ENCODE measurements at places on chromosomes 1 and 21.
A peak's percentile ranks its signal among the peaks of the same experiment; 100 is the strongest.

GRCh38 chr1:22676916-22677583 is 24.0 kb downstream of the C1QB start:
- no peak for DNase-seq

- DNase-seq: no peak
Observed at GRCh38 chr1:70486676-70487458, 75.8 kb downstream of the CTH start.

GRCh38 chr1:161738627-161739287 is 10.8 kb upstream of the DUSP12 start:
- DNase-seq: peak; percentile 32

DNA sequence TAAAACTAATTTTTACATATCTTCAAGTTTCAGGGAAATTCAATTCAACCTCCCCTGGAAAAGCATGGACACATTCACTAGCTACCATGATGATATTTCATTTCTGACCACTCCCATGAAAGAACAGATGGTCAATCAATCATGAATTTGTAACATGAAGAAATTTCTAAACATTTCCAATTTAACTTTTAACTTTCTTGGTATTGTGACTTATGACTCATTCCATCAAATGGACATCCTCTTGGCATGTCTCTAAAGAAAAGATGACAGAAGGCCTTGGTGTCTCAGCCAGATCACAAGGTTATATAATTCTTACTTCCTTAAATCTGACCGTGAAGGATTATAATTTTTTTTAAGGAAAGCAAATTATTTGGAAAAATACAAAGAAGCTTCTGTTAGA is 10.5 kb upstream of the MCOLN3 start:
- no peak for DNase-seq

- no peak for DNase-seq
Observed at GRCh38 chr21:39952265-39952664, 85.0 kb downstream of the PCP4 start.

- no peak for DNase-seq
Observed at GRCh38 chr1:217627431-217627830, 3.5 kb downstream of the GPATCH2 start.

DNA sequence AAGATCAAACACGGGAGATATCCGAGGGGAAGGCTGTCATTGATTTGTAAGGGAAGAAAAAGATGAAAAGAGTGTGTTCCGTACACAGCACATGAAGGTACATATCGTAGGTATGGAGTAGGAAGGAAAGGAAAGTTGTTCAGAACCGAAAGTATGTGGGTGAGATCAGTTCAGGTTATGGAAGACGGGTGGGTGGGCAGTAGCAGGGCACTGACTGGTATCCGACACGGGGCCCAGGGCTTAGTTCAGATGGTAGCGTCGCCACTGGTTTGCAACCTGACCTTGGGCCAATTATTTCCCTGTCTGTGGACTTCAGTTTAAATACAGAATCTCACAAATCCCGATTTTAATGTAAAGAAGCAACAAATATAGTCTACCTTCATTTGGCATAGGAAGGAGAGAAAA is 27.8 kb upstream of the A3GALT2 start:
- no peak for DNase-seq

GRCh38 chr1:163071405-163072255 is 2.5 kb downstream of the RGS4 start:
- DNase-seq: no peak

DNA sequence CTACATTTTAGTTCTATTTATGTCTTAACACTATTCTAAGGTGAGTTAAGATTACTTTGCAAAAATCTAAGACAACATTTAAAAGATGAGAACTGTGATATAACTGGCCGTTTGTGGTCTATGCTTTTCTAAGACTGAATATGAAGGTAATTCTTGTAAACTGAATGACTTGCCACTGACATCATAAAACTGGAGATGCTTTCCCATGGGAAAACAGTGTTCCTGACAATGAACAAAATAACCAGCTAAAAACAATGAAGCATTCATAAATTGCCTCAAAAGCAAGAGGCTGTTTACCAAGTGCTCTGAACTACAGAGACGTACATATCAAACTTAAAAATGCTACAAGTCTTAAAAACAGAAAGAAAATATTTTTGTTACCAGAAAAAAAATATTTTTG is 54.7 kb downstream of the APP start:
- no peak for DNase-seq

DNA sequence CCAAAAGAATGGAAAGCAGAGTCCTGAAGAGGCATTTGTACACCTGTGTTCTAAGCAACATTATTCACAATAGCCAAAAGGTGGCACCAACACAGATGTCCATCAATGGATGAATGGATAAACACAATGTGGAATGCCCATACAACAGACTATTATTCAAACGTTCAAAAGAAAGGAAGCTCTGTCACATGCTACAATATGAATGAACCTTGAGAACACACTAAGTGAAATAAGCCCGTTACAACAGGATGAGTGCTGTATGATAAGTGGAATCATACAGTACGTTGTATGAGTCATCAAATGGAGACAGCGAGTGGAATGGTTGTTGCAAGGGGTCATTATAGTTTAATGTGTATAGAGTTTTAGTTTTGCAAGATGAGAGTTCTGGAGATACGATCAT is 80.1 kb downstream of the SH3BGR start:
- no peak for DNase-seq

DNA sequence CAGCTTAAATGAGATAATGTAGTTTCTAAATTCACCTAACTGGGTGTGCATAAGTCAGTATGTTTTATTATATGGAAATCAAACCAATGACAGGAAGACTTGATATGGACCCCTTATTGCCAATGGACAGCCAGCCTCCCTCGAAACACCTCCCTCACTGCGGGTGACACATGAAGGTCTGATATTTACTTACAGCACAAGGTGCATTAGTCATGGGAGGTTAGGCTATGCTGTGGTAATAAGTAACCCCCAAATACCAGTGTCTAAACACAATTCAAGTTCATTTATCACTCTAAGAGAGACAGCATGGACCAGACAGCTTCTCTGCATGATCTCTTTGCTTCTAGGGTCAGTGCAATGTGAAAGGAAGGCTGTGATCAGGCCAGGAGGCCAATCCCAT is 126.0 kb upstream of the KCNJ6 start:
- DNase-seq: no peak

- DNase-seq: no peak
Observed at GRCh38 chr1:205267306-205267902, 39.7 kb downstream of the TMCC2 start.

DNA sequence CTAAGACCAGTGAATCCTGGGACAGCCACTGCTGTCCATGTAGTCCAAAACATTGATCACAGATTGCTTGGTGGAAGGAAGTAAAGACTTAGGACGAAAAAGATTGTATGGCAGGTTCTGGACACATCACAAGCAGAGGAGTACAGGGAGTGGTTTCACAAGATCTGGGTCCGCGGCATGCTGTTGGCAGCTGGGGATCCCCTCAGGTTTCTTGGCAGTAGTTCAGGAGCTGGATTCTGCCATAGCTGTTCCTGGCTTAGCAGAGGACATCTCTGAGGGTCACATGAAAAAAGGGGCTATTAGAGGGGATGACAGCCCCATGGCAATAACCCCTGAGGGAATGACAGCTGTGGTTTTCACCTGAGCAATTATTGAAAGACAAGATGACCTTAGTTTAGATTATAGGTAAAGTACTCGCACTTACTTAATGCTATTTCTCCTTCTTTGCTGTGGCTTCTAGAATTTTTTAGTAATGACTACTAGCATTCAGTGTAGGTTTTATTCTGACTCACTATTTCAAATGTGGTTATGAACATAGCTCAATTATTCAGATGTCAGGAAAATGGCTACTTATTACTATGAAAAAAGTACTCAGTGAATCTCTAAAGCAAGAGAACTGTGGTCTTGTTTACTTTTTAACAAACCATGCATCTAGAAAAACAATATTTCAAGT is 8.2 kb downstream of the KRTAP27-1 start:
- no peak for DNase-seq

- DNase-seq: no peak
Observed at GRCh38 chr1:170604065-170604464, 59.9 kb upstream of the PRRX1 start.

- DNase-seq: no peak
Observed at GRCh38 chr1:10210841-10211804, 753 bp downstream of the KIF1B start.

DNA sequence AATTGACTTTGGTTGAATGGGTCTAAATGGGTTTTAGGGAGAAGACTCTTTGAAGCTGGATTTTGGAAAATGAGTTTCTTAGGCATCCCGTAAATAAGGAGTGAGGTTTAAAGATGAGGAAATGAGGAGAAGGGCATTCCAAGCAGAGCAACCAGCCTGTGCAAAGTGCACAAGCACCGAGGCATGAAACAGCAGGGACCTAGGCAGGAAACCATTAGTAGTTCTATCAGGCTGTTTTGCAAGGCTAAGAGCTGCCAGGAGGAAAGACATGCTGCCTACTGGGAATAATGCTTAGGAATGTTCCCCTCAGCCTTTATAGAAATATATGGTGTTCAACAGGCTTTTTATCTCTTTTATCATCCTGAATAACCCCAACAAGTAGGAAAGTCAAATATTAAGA is 153.1 kb upstream of the FGGY start:
- DNase-seq: no peak

DNA sequence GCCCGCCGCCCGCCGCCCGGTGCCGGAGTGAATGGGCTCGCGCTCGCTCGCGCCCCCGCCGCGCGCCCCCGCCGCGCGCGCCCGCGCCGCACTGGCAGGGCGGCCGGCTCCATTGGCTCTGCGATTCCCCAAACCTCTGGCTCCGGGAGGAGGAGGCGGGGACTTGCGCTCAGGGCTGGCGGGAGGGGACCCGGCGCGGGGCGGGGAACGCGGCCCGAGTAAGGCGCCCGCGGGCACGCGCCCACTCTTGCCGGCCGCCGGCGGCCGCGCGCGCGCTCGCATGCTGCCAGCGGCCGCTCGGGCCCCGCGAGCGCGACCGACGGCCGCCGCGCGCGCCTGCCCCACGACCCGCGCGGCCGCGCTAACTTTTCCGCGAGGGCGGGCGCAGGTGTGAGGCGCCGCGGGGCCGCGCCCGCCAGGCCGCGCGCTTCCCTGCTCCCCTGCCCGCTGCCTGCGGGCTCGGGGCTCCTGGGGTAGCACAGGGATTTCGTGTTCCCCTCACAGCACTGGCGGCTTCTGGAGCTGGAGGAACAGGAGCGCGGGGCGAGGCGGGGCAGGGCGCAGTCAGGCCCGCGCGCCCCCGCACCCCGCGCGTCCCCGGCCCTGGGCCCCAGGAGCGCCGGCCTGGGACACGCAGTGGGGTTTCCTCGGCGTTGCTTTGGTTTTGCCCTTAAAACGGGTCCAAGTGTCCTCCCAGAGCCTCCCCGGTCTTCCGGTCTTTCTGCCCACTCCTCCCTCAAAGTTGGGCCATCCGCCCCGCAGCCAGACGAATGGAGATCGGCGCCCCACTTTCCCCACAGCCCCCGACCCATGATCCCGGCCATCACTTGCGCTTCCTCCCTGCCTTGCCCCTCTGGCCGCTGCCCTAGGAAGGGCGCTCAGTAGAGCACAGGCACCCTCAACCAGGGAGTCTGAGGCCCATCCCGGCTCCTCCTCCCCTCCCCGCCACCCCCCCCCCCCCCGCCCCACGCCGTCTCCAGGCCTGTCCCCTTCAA is 101.5 kb downstream of the CASZ1 start:
- DNase-seq: peak; percentile 55

DNA sequence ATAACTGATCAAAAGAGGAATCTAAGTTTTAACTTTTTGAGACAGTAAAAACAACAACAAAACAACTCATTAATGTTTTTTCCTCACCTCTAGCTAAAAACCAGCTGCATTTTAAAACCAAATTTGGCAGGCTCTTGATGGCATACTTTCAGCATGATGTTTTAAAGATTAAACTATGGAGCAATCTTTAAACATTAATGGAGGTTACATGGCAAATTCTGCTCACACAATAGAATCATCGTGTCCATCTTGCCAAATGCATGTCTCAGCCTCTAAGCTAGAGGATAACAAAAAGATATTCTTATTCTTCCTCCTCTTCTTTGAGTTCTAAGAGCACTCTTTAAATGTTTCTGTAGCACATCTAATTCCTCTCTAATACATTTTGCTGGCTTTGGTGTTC is 579.8 kb upstream of the PKN2 start:
- DNase-seq: no peak

- no peak for DNase-seq
Observed at GRCh38 chr1:91054780-91055481, 33.1 kb upstream of the ZNF644 start.

- DNase-seq: no peak
Observed at GRCh38 chr1:51952638-51953037, 37.9 kb downstream of the RAB3B start.

- no peak for DNase-seq
Observed at GRCh38 chr21:33640697-33641351, 717 bp downstream of the CRYZL1 start.

- DNase-seq: no peak
Observed at GRCh38 chr1:115428676-115429075, 90.6 kb upstream of the NGF start.

- DNase-seq: no peak
Observed at GRCh38 chr1:67668660-67669059, 16.3 kb upstream of the GADD45A start.

DNA sequence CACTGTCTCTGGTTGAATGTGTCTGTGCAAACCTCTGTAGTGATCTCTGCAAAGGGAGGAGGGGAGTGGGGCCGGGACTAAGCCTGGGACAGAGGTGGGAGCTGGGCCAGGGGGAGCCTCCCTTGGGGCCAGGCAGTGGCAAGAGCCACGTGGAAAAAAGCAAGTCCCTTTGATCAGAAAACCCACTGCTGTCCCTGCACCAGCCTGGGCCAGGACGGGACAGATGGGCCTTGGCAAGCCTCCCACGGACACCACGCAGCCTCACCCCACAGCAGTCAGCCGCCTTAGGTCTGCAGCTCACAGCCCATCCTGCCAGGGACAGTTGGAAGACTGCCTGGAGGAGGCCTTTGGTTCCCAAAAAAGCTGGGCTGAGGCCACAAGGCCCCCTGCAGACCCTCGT is 11.7 kb upstream of the TRAPPC10 start:
- no peak for DNase-seq

DNA sequence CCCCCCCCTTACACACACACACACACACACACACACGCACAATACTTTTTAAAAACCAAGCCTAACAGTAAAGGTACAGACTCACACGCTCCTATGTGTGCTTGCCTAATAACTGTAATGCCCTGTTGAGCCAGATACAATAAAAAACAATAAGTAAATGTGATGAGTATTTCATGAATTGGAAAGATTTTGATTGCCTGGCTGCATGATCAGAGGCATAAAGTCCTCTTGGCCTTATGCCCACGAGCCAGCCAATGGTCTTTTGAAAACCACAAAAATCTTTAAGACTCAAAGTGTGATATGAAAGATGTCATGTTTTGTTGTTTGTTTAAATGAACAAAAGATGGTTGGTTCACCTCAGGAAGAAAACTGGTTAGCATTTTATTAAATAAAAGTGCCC is 441.9 kb upstream of the ZRANB2 start:
- no peak for DNase-seq

DNA sequence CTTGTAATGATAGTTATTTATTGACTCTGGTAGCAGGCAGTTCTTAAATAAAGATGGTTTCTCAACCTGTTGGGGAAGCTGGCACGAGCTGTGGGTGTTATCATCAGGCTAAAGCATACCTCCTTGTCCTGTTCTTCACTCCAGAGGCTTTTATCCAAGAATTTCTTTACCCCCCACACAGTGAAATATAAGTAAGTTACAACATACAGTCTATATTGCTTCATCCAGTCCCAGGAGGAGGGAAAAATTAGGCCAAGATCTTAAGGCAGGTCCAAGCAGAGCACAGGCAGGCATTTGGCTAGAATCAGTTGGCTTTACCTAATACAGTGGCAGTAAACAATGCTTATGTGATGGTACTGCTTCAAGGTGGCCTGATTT is 6.3 kb downstream of the TMEM81 start:
- no peak for DNase-seq
